Activated naive CD4-positive, alpha-beta T cell (primary cell): ENCODE measurements at places on chromosomes 2 and 18.

- DNase-seq = no peak
These were observed 502.6 kb downstream of the PTPRM start for GRCh38 chr18:8069708-8070107.

DNA sequence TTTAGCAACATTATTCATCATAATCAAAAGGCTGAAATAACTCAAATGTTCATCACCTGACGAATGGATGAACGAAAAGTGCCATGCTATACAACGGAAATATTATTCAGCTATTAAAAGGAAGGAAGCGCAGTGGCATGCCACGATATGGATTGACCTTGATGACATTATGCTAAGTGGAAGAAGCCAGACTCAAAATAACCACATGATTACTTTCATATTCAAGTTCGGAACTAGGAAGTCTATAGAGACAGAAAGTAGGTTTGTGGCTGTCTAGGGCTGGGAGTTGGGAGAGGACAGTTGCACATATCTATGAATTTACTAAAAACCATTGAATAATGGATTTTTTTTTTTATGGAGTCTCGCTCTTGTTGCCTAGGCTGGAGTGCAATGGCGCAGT, 13.4 kb upstream of the PDIA6 start:
- DNase-seq = no peak

DNA sequence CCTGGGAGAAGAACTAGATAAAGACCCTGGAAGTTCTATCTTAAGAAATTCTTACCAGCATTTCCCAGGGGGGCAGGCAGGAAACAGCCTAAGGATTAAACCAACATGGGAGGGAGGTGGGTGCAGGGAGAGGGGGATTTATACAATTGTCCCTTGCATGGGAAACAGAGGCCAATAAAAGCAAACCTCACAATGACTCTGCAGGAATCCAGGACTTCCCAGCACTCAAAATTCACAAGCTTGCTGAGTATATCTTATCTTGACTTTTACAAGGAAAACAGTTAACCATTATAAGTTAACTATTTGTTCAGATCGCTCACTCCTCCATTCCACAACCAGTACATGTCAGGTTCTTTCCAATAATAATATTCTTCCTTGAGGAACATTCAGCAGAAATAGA, 241.3 kb downstream of the MREG start:
- no peak for DNase-seq

GRCh38 chr2:101720732-101721131, 23.2 kb downstream of the MAP4K4 start:
- DNase-seq = no peak

DNA sequence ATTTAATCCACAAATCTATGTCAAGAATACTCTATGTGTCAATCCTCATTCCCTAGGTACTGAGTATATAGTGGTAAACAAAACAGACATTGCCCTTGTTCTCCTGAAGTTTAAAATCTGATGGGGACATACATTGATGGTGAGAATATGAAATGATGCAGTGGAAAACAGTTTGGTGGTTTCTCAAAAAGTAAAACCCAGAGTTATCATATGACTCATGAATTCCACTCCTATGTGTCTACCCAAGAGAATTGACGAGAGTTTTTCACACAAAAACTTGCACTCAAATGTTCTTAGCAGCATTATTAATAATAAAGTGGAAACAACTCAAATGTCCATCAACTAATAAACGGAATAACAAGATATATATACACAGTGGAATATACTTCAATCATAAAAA, 586.7 kb downstream of the CCDC85A start:
- no peak for DNase-seq

GRCh38 chr2:191696966-191697365, 19.0 kb downstream of the NABP1 start:
- DNase-seq = no peak

GRCh38 chr2:46704593-46704992, 211.0 kb downstream of the MCFD2 start:
- no peak for DNase-seq
